ENCODE measurements at places on chromosomes 11 and 22.

- DNase-seq, result no peak
These were observed 29.3 kb downstream of the MED15 start for GRCh38 chr22:20536590-20537324.

GRCh38 chr11:80204021-80204420 is 763.2 kb upstream of the TENM4 start:
- no peak for DNase-seq

- peak; percentile 38 for DNase-seq
These were observed 33.2 kb upstream of the ZBTB16 start for GRCh38 chr11:114026355-114026754.

DNA sequence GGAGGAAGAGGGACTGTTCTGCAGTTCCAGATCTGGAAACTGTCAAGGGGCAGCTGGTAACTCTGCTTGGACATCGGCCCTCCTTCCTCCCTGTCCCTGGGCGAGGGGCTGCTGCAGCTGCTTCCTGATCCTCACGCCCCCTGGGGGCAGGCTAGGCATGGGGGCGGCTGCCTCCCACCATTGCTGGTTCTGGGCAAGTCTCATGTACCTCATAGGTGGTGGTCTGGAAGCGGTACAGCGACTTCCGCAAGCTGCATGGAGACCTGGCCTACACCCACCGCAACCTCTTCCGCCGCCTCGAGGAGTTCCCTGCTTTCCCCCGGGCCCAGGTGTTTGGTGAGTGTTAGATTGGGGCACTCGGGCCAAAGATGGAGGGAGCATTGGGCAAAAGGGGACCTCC is 5.0 kb downstream of the SNX15 start:
- no peak for DNase-seq

DNA sequence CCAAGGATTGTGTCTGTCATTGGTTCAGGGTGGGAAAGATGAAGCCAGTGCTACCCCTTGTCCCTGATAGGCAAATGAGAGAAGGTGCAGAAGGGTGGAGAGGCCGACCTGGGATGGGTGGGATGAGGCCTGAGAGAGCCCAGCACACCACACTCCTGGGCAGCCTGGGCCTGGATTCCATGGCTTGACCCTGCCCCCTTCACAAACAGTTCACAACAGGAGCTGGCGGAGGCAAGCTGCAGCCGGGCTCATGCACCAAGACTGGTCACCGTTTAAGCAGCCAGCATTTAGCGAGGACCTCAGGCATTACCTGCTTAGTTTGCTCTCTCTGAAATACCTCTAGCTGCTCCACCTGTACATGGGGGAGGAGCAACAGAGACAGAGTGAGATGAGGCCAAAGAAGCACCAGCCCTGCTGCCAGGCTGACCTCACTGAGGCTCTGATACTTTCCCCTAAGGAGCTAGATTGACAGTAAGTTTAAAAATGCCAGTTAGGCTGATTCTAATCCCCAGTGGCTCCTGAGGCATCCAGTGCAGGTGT is 13.5 kb downstream of the IL18BP start:
- no peak for DNase-seq

DNA sequence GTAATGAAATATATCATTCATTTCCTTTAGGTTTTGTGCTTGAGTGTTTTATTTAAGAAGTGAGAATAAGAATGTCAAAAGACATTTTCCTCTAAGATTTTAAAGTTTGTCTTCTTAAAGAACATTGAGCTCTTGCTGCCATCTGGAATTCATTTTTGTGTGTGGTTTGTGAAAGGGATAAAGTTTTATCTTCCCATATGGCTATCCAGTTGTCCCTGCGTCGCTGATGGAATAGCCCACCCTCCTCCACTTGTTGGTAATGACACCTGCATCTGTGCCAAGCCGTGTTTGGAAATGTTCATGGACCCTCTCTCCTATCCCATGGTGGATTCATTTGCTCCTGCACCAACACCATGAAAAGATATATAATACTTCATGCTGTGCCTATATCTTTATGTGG is 901.5 kb downstream of the BRD1 start:
- no peak for DNase-seq

DNA sequence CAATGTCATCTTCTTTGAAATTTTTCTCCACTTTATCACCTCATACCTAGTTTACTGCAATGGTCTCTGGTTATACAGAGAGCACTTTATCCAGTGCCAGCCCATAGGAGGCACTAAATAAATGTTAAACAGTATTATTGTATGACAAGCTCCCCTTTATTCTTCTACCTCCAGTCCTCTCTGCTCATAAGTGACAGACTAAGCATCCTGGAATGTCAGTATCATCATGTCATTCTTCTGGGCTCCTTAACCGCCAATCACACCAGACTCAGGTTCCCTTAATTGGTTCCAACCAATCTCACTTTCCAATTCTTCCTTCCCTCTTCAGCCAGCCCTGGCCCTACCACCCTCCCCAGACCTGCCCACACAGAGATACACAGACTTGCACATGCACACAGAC is 93.1 kb downstream of the RPL27A start:
- no peak for DNase-seq

DNA sequence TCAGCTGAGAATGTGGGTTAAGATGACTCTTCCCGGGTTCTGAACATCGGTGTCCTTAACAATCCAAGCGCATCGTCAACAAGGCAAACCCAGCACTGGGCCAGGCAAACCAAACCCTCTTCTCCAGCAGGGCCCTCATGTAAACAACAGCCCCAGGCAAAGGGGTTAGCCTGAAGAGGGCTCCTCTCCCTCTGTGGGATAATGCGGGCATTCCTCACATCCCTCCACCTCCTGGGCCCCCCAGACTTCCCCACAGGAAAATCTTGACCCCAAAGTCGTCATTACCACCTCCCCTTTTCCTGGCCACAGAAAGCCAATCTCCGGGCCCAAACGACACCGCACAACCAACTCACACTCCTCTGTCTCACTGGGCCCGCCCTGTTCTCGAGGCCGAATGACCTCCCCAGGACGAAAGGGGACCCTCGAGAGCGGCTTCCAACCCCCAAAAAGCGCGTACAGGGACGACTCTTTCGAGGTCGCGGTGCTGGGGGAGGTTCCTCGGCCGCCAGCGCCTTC is 566 bp downstream of the DDB1 start:
- peak; percentile 14 for DNase-seq

- DNase-seq, result no peak
These were observed 21.5 kb upstream of the CAT start for GRCh38 chr11:34417202-34417601.

- no peak for DNase-seq
These were observed 389.4 kb upstream of the CADM1 start for GRCh38 chr11:115893461-115894099.

GRCh38 chr11:34185926-34186841 is 80.8 kb downstream of the NAT10 start:
- DNase-seq, result no peak

DNA sequence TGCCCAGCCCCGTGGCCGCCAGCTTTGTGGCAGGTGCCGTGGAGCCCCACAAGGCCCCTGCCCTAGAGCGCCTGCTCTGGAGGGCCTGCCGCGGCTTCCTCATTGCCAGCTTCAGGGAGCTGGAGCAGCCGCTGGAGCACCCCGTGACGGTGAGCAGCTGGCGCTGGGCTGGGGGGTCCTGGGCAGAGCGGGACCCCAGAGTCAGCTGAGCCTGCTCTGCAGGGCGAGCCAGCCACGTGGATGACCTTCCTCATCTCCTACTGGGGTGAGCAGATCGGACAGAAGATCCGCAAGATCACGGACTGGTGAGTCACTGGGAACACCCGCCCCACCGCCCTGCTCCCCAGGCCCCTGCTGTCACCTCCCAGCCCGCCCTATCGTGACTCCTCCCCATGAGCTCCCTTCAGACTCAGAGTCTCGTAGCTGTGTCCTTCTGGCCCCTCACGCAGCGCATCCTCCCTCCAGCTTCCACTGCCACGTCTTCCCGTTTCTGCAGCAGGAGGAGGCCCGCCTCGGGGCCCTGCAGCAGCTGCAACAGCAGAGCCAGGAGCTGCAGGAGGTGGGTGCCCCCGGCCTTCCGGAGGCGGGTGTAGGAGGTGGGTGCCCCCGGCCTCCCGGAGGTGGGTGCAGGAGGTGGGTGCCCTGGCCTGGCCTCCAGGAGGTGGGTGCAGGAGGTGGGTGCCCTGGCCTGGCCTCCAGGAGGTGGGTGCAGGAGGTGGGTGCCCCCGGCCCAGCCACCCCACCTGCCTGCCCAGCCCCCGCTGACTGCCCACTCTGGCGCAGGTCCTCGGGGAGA is 4.7 kb downstream of the TCIRG1 start:
- no peak for DNase-seq

Data from stimulated activated CD4-positive, alpha-beta T cell treated with anti-CD3 and anti-CD28 coated beads, Interleukin-15, amount 100 ng/mL, for 24 hours (primary cell).